ENCODE measurements at places on chromosomes 4 and X.

DNA sequence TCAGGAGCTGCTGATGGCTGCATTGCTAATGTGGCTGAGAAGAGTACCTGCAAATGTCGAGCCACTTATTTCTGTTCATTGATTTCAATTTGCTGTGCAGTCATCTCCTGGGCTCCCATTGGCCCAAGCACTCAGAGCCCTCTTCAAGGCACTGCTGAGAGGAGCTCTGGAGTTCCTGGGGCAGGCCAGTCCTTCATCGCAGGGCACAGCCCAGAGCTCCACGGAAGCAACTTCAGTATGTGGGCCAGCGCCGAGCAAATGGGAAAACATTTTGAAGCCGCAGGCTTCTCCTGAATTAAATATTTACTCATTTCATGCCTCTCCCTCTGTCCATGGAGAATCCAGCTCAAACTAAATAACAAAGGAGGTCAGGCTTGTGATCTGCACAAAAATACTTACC lies 383.3 kb downstream of the BCOR start:
- no peak overlapping the region for H3K4me3 ChIP-seq
- no peak for DNase-seq
- no peaks in the 10 kb centered on the region for H3K36me3 ChIP-seq
- H3K4me1 ChIP-seq, result no peaks in the 10 kb centered on the region
- no peaks in the 10 kb centered on the region for H3K27me3 ChIP-seq
- H3K27ac ChIP-seq, result no peak overlapping the region

DNA sequence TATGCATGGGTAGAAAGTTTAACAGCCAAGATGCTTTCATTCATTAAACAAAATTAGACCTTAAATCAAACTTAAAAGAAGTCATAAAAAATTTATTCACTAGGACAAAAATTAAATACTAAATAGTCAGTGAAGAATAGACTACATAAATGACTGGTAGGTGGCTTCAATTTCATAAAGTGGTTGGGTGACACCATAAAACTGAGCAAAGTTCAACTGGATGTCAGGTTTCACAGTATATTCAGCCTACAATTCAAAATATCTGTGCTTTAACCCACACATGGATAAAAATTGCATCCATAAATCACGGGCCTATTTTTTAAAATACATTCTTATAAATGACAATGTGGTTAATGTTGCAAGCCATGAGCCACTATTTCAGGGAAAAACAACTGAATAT lies 582.3 kb downstream of the IL15 start:
- no peak overlapping the region for H3K27ac ChIP-seq
- H3K4me3 ChIP-seq, result no peak overlapping the region
- H3K4me1 ChIP-seq, result no peaks in the 10 kb centered on the region
- H3K36me3 ChIP-seq, result no peaks in the 10 kb centered on the region
- no peak for DNase-seq

GRCh38 chr4:146790515-146790914 lies 151.8 kb downstream of the POU4F2 start:
- no peaks in the 10 kb centered on the region for H3K36me3 ChIP-seq
- H3K27me3 ChIP-seq, result no peaks in the 10 kb centered on the region
- DNase-seq, result no peak
- H3K27ac ChIP-seq, result no peak overlapping the region
- no peaks in the 10 kb centered on the region for H3K4me1 ChIP-seq

DNA sequence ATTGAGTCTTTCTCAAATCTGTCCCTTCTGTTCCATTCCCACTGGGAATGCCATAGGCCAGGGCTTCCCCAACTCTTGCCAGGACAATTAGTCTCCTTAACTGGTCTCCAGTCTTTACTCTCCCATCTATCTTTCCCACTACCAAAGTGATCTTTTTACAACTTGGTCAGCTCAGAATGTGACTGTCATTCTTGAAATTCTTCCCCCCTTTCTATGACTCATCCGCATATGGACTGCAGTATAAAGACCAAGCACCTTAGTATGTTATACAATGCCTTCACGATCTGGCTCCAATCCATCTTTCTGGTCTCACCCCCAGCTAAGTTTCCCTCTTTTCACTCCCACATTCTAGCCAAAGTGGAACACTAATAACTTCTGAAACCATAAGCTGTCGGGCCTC lies 383.8 kb downstream of the OPHN1 start:
- DNase-seq, result no peak
- H3K27me3 ChIP-seq, result no peaks in the 10 kb centered on the region
- no peak overlapping the region for H3K27ac ChIP-seq

- no peak for DNase-seq
- no peak overlapping the region for H3K4me3 ChIP-seq
- H3K4me1 ChIP-seq, result no peaks in the 10 kb centered on the region
- H3K36me3 ChIP-seq, result no peaks in the 10 kb centered on the region
Observed at GRCh38 chrX:154310616-154311536, 15.3 kb downstream of the TKTL1 start.

- H3K36me3 ChIP-seq, result no peaks in the 10 kb centered on the region
- no peak for DNase-seq
- H3K27me3 ChIP-seq, result peaks cover 15% of the 10 kb centered on the region
- no peaks in the 10 kb centered on the region for H3K4me1 ChIP-seq
Observed at GRCh38 chr4:6364146-6364545, 94.5 kb downstream of the WFS1 start.

DNA sequence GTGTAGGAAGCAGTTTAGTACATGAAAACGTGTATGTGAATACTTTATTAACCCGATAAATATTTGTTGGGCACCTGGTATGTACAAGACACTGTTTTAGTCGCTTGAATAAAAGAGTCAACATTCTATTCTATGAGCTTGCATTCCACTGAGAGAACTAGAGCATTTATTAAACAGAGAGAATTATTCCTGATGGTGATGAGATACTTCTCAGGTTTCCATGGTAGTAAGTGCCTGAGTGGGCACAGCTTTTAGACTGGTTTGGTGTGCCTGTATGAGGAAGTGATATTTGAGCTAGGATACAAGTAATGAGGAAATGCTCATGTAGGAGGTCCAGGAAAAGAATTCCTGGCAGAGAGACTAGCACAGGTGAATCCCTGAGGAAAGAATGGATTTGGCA lies 94.2 kb downstream of the ATP10D start:
- DNase-seq, result no peak
- peak overlapping the region; percentile 71 for H3K27ac ChIP-seq
- peaks cover 58% of the 10 kb centered on the region for H3K36me3 ChIP-seq
- H3K4me1 ChIP-seq, result no peaks in the 10 kb centered on the region

DNA sequence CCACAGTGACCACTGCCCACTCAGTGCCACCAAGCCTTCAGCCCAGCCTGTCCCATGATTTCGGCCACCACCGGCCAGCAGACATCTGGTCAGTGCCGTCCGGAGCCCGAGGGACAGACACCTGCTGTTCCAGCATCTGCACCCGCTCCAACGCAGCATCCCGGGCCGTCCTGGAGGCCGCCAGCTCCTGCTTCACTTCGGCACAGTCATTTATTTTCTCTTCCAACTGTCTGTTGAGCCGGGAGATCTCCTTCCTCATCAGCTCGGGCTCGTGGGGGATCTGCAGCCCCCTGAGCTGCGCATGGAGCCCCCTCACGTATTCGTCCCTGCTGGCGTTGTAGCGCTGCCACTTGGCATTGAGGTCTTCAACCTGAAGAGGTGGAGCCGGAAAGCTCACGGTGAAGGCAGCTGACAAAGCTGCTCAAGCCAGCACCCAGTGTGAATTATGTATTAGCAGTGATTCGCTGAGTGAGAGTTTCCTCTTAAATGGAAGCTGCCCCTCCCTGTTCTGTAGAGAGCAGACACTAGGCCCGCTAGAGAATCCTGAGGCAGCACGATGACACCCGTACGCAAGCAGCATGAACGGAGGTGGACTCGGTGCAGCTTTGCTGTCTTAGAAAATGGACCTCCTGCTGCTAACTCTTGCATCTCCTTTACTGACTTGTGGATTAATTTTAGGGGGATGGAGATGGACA lies 11.4 kb downstream of the TNIP2 start:
- H3K36me3 ChIP-seq, result peaks cover 55% of the 10 kb centered on the region
- no peak for DNase-seq
- no peaks in the 10 kb centered on the region for H3K27me3 ChIP-seq
- H3K4me3 ChIP-seq, result no peak overlapping the region

GRCh38 chrX:130623518-130623917 lies 221.7 kb downstream of the RBMX2 start:
- H3K27me3 ChIP-seq, result no peaks in the 10 kb centered on the region
- DNase-seq, result no peak
- H3K27ac ChIP-seq, result no peak overlapping the region
- no peaks in the 10 kb centered on the region for H3K4me1 ChIP-seq
- H3K4me3 ChIP-seq, result no peak overlapping the region

DNA sequence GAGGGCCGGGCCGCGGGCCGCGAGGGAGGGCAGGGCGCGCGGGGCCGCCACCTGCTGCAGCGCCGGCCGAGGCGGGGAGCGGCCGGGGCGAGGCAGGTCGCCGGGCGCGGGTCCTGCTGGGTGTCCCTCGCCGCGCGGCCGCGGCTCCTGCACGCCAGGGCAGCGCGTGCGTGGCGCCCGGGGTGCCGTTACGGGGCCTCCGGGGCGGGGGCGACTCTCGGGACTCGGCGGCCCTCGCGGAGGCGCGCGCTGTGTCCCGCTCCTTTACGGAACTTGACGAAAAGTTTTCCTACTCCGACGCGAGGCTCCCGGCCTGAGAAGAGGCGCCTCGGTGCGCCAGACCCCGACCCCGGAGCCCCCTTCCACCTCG lies 329 bp downstream of the TBC1D14 start:
- H3K27ac ChIP-seq, result peak overlapping the region; percentile 99
- H3K4me1 ChIP-seq, result peaks cover 21% of the 10 kb centered on the region
- peak overlapping the region; percentile 58 for H3K4me3 ChIP-seq
- no peaks in the 10 kb centered on the region for H3K27me3 ChIP-seq
- DNase-seq, result peak; percentile 84
- H3K36me3 ChIP-seq, result no peaks in the 10 kb centered on the region

DNA sequence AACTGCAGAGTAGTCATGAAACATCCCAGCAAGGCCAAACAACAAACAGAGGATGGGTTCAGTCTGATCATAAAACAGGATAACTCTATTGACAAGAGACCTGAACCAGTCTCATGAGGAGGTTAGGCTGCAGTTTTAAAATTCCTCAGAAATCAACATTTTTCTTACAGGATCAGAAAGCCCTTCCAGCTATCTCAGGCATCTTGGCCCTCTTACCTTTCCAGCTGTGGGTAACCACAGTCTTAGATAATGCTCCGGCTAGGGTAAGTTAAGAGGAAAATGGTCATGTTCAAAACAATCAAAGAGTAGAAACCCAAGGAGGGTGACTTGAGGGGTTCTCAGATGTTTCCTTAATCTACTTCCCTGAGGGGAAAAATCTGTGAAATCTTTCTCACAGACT lies 5.1 kb downstream of the CTSO start:
- H3K4me3 ChIP-seq, result no peak overlapping the region
- DNase-seq, result no peak
- H3K36me3 ChIP-seq, result no peaks in the 10 kb centered on the region

DNA sequence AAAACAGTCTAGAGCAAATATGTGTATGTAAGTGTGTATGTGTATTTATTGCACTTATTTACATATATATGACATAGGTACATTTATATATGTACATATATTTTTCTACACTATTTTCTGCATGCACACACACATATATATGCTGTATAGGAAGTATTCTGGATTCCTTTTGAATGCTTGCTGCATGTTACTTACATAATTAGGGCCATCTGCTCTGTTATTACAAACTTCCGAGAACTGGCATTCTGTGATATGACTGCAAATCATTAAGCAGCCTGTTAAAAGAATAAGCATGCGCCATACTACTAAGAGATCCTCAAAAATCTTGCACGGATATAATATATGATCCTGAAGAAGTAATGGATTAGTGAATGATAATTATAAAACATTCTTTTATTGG lies 1157.6 kb upstream of the TENM3 start:
- H3K36me3 ChIP-seq, result no peaks in the 10 kb centered on the region
- H3K4me1 ChIP-seq, result no peaks in the 10 kb centered on the region
- no peaks in the 10 kb centered on the region for H3K27me3 ChIP-seq
- no peak for DNase-seq
- no peak overlapping the region for H3K4me3 ChIP-seq

DNA sequence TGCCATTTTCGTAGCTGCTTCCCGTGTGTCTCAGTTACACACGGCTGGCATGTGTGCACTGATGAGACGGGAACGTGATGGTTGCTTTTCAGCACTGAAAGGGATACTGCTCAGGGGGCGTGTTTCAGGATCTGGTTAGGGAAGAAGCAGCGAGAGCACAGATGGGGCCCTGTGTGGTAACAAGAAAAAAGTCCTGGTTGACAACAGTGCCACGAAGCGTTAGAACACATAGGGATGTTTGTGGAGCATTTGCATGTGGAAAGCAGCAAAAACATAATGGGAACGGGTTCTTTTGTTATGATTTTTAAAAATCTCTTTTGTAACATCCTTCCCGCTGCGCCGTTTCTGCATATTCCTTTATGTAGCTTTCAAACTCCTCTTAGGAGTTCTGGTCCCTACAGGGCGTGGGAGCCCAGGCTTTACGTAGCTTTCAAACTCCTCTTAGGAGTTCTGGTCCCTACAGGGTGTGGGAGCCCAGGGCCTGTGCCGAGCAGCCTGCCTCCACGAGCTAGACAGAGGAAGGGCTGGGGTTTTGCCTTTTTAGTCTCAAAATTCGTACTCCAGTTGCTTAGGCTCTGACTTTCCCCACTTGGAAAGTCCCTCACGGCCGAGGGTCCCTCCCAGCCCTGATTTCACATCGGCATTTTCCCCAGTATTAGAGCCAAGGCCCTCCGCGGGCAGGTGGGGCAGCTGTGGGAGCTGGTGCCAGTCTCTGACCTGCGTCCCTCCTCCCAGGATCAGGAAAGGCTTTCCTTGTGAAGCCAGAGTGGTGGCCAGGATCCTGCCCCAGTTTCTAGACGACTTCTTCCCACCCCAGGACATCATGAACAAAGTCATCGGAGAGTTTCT lies 11.0 kb upstream of the MSANTD1 start:
- no peak overlapping the region for H3K4me3 ChIP-seq
- no peak for DNase-seq
- H3K36me3 ChIP-seq, result peaks cover 87% of the 10 kb centered on the region
- no peaks in the 10 kb centered on the region for H3K27me3 ChIP-seq
- no peaks in the 10 kb centered on the region for H3K4me1 ChIP-seq

GRCh38 chr4:139515531-139515958 lies 40.5 kb downstream of the SETD7 start:
- H3K4me3 ChIP-seq, result no peak overlapping the region
- peaks cover 90% of the 10 kb centered on the region for H3K36me3 ChIP-seq
- no peaks in the 10 kb centered on the region for H3K4me1 ChIP-seq

All from upper lobe of right lung (tissue), 1 donor.